Parietal lobe (tissue), 2 donors: ENCODE measurements at places on chromosomes 16 and 17. TPM values are rescaled to one million over a fixed set of nuclear protein-coding genes. Genes with fewer than 3 reads are reported as not detected.

The TBC1D3G gene
- total RNA-seq: not detected

The HAP1 gene
- total RNA-seq: 0.31 TPM

The LLGL2 gene
- total RNA-seq: 1.6 TPM

The CHMP1A gene
- total RNA-seq: 81.4 TPM

The KRTAP4-4 gene
- not detected for total RNA-seq

The WFIKKN1 gene
- total RNA-seq: 1.3 TPM

The CD300A gene
- 2.5 TPM for total RNA-seq

The KLHL36 gene
- total RNA-seq: 74.8 TPM

The STAT5A gene
- total RNA-seq: 0.94 TPM

The SLFN12 gene
- total RNA-seq: 2.2 TPM

The SOST gene
- not detected for total RNA-seq

The OR1F1 gene
- 0.94 TPM for total RNA-seq

The CCDC200 gene
- total RNA-seq: not detected

The CCDC78 gene
- 7.5 TPM for total RNA-seq

The COX10 gene
- 36.6 TPM for total RNA-seq

The CDT1 gene
- total RNA-seq: 2.5 TPM

The C1QTNF8 gene
- total RNA-seq: 0.63 TPM

The C17orf113 gene
- total RNA-seq: 4.7 TPM

The GNPTG gene
- 23.8 TPM for total RNA-seq

The KRT31 gene
- total RNA-seq: 0.94 TPM

The HCRT gene
- total RNA-seq: not detected

The CTRB2 gene
- not detected for total RNA-seq

The HP gene
- total RNA-seq: 4.1 TPM

The FBXL16 gene
- 10.6 TPM for total RNA-seq

The TP53TG3C gene
- not detected for total RNA-seq

The CDH13 gene
- 50.1 TPM for total RNA-seq

The RNF112 gene
- 47.6 TPM for total RNA-seq

The DBNDD1 gene
- 22.5 TPM for total RNA-seq

The MMP28 gene
- 9.7 TPM for total RNA-seq

The LCAT gene
- 1.3 TPM for total RNA-seq

The TBX6 gene
- total RNA-seq: 0.31 TPM

The HSD11B2 gene
- total RNA-seq: not detected

The NPTX1 gene
- 19.7 TPM for total RNA-seq

The CDRT15 gene
- not detected for total RNA-seq

The GP2 gene
- not detected for total RNA-seq

The ATP5PD gene
- 92.0 TPM for total RNA-seq

The KIFC3 gene
- total RNA-seq: 59.5 TPM

The ABCA8 gene
- total RNA-seq: 3.8 TPM

The KCNH4 gene
- total RNA-seq: 0.63 TPM

The KCNG4 gene
- not detected for total RNA-seq

The TM4SF5 gene
- total RNA-seq: not detected

The KRTAP4-9 gene
- total RNA-seq: not detected

The PPP1R1B gene
- total RNA-seq: 16.3 TPM

The DPH1 gene
- total RNA-seq: 41.6 TPM

The HOXB6 gene
- not detected for total RNA-seq

The SLC9A5 gene
- total RNA-seq: 0.94 TPM

The SERPINF2 gene
- 0.31 TPM for total RNA-seq

The MYOCD gene
- under 0.01 TPM for total RNA-seq

The DNASE1L2 gene
- 7.5 TPM for total RNA-seq

The ACSM2A gene
- not detected for total RNA-seq
